ENCODE measurements at places on chromosomes 7 and 10.
A peak's percentile ranks its signal among the peaks of the same experiment; 100 is the strongest.

DNA sequence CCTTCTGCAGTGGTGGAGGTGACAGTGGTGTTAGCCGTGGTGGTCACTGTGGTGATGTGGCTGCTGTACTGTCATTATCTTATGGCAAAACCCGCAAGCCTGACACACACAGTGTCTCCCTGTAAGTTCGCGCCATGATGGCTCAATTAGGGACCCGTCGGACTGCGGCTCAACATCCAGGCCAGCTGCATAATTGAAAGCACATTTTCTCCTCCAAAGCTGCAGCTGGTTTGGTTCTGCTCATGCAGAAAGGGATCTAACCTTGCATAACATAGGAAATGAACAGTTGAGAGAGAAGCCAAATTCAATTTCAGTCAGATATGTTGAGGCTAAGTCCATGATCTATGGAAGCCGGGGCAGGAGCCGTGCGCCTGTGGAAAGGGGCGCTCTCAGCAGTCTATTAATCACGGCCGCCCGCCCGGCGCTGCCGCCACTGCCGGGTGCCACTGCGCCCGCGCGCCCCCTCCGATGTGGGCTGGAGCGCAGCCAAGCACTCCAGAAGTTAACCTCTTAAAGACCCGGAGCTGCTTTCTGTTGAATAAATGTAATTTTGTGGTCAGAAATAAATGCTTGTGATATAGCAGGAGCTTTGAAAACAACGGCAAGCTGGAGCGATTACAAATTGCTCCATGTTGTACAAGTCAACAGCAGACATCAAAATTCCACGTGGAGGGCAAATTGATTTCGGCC, 227.7 kb downstream of the CUX1 start:
- peak; percentile 58 for DNase-seq

DNA sequence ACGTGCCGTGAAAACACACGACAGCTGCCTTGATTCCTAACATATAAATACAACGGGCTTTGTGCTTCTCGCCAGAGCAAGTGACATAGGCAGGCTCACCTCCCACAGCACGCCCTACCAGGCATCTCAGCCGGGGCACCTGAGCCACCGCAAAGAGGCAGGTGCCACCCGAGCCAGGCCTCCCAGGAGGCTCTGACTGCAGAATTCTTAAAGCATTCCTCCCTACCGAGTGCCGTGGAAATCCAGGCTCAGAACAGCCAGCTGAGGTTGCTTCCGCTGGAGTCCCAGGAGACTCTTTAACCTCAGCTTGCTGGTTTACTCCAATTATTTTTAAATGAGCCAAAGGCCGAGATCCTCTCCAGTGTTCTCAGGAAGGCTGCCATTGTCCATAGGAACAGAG, 206.5 kb downstream of the USP6NL start:
- no peak for DNase-seq

GRCh38 chr7:29343399-29343798, 148.8 kb downstream of the CHN2 start:
- DNase-seq, result no peak

GRCh38 chr10:74189999-74190421, 39.0 kb downstream of the ADK start:
- no peak for DNase-seq

DNA sequence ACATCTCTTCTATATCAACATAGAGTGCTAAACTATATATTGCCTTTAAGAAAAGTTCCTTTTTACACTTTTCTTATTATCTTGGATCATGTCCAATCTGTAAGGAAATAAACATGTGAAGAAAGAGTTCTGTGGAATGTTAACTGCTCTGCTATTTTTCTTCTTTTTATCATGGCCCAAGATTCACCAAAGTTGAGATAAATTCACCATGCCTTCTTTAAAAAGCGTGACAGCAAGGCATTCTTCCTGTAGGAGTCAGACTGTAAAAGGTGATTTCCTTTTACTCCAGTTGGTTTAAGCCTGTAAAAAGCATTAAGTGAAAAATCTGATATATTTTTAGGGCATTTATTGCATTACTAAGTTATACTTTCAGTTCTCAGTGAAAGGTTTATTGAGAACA, 165.7 kb upstream of the FZD1 start:
- DNase-seq, result no peak

GRCh38 chr7:98795741-98796493, 73.9 kb downstream of the TMEM130 start:
- no peak for DNase-seq

GRCh38 chr7:84900215-84900614, 286.6 kb downstream of the SEMA3D start:
- no peak for DNase-seq

GRCh38 chr7:6556196-6556595, 4.9 kb upstream of the GRID2IP start:
- DNase-seq, result no peak

DNA sequence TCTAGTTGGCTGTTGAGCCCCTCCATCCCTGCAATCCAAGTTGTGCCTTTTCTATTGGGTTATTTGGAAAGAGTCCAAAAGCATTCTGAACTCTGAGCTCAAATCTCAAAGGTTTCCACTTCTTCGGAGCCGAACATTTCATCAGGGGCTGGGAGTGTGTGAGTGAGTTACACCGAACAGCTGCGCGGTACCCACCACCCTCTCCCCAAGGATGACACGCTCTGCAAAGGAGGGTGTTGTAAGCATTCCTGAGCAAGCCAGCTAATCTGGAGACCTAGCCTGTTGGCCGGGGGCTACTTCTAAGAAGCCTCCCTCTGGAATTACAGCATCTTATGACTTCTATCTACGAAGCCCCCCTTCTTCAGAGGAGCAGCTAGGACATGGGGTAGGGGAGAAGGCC, 270.5 kb downstream of the CREB5 start:
- DNase-seq, result no peak

DNA sequence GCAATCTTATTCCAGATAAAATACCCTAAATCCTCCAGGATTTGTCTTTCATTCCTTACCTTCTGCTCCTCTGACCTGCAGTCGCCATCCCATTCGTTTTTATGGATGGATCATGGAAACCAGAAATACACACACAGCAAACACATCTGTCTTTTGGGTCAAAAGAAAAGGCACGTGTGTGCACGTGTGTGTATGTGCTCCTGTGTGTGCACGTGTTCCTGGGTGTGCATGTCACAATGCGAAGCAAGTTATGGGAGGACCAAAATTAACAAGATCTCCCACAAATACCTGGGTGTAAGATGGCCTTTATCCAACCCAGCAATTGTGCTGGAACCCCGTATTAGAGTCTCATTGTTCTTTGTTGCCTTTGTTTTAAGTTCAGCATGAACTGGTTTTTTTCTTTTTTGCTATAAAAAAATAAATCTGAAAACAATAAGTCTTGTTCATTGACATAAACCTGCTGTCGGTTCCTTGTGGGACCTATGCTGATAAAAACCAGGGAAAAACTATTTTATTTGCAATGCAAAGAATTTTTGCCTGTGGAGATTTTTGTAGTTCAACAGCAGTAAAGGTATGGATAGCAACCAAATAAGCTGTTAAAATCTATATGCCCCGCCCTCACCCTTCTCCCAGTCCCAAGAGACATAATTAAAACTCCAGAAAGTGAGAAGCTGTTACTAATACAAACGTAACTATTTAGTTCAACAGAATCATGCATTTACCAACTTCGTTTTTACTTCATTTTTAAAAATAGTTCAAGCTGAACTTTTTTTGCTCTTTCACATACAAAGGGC, 229.6 kb downstream of the CREB5 start:
- DNase-seq, result no peak

DNA sequence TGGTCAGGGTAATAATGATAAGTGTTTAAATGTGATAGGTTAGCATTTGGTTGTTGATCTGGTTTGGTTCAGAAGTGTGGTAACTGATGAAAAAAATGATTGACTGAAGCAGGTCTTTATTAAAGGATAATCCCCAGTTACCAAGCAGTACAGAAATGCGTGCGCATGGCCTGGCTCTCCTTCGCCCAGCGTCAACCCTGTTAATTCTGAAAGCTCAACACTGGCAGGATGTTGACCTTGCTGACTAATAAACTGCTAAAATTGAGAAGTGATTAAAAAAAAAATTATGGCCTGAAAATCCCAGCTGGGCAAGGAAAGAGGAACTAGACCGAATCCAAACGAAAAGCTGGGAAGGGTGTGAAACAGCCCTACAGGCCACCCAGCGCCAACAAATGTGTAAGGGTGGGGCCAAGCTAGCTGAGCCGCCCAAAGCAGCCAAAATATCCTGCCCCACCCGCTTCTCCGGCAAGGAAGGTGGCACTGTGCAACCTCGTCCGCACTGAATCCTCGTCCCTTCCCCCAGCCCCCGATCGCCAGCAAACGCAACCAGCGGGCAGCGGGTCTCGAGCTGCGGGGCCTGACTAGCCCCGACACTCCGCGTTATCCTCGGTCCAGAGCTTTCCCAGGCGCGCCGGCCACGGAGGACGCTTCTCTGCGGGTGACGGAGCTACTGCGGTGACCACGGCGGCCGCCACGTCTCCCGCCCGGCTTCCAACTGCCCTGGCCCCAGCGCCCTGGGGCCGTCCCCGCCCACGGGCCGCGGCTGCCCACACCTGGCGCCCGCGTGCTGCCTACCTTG, 561 bp downstream of the SHTN1 start:
- DNase-seq, result peak; percentile 76

GRCh38 chr10:120371856-120372255, 85.2 kb upstream of the PLPP4 start:
- DNase-seq, result no peak

GRCh38 chr7:95190515-95190914, 133.8 kb downstream of the PON1 start:
- DNase-seq, result no peak

- no peak for DNase-seq
Measured at GRCh38 chr10:121113385-121113696, 262.2 kb downstream of the WDR11 start.

DNA sequence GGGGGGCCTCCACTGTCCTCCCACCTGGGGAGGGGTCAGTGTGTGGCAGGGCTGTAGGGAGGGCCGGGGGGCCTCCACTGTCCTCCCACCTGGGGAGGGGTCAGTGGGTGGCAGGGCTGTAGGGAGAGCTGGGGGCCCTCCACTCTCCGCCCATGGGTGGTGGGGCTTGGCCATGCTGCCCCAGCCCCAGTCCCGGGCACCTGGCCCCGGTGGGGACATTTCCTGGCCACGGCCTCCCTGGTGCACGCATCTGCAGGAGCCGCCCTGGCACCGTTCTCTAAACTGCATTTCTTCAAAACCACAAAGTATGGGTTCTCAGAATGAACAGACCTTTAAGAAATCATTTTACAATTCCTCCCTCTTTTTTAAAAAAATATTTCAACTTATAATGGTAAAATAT, 89.3 kb upstream of the PDGFA start:
- DNase-seq, result no peak

GRCh38 chr10:78457804-78458482, 424.3 kb downstream of the RPS24 start:
- DNase-seq, result no peak

- no peak for DNase-seq
Measured at GRCh38 chr10:60757420-60757895, 20.8 kb upstream of the CDK1 start.

DNA sequence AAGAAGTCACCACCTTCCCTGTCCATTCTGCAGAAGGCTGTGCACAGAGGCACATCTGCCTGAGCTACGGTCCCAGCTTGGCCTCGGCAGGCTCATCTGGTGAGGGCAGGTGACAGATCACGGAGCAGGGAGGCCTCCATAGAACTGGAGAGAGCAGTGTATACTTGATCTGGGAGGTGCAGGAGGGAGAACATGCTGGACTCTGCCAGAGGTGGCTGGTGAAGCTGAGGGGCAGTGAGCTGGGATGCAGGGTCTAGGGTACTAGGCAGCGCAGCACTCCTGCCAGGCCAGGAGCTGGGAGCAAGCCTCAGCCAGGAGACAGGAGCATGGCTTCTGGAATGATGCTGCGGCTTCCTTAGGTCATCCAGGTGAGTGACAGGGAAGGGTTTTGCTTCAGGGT, 553.0 kb downstream of the TCERG1L start:
- DNase-seq, result no peak

DNA sequence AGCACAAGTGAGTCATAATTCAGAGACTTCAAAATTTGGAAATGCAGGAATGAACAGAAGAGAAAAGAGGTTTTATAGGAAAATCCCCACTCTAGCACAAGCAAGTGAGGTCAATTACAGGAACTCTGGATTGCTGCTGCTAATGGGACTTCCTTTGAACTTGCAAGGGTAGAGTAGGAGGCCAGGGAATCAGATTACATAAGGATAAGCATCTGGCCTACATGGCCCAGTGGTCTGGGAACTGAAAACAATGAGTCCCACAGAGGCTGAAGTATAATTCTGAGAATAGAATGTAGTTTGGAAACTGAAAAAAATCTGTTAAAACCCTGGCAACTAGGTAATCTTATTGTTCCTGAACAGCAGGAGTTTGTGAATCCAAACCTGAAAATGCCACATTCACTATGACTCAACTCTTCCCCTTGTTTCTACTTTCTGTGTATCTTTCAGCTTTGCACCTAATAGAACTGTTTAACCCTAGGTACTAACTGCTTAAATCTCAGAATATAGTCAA, 66.5 kb downstream of the CTNNA3 start:
- no peak for DNase-seq

GRCh38 chr10:98619446-98619845, 172.7 kb upstream of the HPS1 start:
- no peak for DNase-seq

- DNase-seq, result no peak
Measured at GRCh38 chr10:118501637-118502440, 93.6 kb downstream of the PRLHR start.

GRCh38 chr10:112913661-112914287, 36.3 kb upstream of the TCF7L2 start:
- no peak for DNase-seq

DNA sequence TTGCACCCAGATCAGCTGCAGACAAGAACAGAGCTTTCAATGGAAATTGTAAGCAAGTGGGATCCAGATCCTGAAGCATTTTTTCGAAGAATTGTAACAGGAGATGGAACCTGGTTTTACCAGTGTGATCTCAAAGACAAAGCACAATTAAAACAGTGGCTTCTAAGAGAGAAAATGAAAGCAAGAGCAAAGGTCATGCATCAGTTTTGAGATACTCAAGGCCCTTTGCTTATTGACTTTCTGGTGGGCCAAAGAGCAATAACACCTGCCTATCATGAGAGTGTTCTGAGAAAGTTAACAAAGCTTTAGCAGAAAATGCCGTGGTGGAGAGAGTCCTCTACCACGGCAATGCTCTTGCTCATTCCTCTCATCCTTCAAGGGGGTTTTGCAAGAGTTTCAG, 194.8 kb downstream of the TMEM178B start:
- DNase-seq, result no peak

DNA sequence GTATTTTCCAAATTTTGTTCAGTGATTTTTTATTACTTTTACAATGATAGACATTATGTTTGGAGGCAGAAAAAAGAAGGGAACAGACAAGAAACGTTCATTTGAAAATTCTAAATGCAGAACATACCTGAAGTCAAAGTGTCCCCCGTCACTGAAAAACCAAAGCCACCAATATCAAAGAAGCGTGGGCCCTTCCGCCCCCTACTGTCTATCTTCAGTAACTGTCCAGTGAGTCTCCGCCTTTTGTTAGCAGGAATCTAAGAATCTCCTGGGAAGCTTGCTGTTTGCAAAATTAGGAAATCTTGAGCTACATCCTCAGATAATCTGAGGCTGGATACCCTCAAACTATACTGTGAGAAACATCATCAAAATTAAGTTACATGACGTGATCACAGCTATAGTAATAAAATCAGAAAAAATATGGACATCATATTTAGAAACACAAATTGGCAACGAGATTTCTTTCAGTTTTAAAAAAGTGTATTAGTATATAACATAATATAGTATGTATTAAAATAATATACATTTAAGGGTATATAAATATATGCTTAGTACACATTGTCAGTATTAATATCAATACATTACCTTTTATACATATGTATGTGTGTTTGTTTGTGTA, 169.3 kb upstream of the AKR1E2 start:
- peak; percentile 48 for DNase-seq

GRCh38 chr7:157650131-157650631, 313.4 kb downstream of the DNAJB6 start:
- no peak for DNase-seq
